ENCODE measurements at places on chromosomes 5 and 9.

DNA sequence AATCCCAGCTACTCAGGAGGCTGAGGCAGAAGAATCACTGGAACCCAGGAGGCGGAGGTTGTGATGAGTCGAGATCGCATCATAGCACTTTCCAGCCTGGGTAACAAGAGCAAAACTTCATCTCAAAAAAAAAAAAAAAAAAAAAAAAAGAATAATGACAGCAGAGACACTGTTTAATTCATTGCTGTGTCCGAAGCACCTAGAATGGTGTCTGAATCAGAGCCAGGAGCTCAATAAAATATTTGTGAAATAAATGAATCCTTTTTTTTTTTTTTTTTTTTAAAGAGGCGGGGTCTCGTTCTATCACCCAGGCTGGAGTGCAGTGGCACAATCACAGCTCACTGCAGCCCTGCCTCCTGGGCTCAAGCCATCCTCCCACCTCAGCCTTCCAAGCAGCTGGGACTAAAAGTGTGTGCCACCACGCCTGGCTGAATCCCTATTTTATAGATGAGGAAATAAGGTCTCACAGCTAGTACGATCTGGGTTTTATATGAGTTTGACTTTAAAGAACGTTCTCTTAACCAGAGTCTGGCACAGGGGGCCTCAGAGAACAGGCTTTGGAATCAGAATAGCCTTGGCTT lies 47.8 kb downstream of the THOC3 start:
- DNase-seq: no peak

DNA sequence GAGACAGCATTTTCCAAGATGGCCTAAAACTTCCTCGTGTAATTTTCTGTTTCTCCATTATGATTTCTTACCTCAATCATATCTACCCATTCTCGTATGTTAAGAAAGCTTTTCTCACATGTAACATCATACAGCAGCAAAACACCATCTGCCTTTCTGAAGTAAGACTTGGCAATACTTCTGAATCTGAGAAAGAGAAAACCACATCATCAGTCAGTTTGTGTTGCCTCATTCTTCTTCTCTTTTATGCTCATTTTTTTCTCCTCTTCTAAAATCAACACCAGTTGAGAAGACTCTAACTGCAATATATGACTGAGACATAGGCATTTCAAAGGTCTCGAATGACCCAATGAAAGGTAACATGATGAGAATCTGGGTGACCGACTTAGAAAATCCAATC lies 66.0 kb downstream of the RASEF start:
- no peak for DNase-seq

DNA sequence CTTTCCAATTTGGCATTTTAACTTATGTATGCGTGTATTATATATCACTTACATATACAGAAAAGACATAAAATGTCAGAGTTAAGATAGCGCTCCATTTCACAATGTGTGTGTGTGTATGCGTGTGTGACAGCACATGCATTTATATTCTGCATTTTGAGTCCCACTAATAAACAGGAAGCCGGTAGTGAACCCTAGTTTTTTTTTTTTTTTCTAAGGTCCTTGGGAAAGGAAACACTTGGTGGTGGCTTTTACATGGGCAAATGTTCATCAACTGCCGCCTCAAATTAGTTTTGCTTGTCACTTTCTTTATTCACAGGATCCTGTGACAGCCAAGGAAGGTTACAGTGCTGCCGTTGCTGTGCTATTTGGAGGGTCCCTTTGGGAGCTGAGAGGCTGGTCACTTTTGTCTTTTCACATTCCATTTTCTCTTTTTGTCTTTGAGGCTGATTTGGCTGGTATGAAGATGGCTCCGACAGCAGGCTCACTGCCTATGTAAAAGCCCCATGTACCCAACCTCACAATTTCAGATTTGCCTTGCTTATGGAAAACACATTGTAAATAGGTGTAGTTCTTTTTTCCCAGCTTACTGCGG lies 298.9 kb downstream of the CSNK1G3 start:
- no peak for DNase-seq

DNA sequence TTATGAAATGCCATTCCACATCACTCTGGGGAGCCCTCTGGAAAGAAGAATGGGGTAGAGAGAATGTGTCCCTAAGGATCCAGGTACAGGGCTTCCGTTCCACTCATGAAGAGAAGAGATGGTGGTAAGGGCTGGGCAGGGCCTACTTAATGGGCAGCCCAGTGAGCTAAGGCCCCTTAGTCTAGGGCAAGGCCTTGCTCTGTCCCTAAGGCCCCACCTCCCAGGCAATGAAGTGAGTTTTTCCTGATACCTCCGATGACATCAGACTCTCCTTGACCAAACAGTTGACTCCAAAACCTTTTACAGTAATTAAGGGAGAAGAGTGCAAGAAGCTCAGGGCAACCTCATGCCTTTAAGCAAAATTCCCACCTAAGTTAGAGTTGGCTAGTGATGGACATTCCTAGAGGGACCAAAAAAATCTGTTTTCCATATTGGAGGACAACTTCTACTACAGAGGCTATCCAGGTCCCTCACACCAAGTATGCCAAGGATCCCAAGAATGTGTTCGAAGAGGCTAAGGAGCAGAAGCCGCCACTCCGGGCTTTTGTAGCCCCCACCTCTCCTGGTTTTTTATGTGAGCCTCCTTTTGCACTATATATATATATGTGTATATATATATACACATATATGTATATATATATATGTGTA lies 5.9 kb downstream of the KLF9 start:
- no peak for DNase-seq

DNA sequence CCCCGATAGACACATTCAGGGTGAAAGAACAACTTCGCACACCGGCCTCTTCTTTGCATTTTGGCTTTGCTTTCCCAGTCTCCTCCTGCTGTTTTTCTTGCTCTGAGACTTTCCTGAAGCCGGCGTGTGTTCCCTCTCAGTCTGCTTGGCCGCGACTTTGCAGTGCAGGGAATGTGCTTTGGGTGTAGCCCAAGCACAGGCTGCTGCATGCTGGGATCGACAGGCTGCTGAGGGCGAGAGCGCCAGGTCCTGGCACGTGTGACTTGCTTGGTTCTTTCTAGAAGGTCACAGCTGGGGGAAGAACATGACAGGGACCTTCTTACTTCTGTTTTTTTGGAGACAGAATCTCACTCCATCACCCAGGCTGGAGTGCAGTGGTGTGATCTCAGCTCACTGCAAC lies 40.6 kb downstream of the TENT4A start:
- no peak for DNase-seq

GRCh38 chr9:127565231-127565630 lies 46.8 kb upstream of the STXBP1 start:
- DNase-seq: no peak

DNA sequence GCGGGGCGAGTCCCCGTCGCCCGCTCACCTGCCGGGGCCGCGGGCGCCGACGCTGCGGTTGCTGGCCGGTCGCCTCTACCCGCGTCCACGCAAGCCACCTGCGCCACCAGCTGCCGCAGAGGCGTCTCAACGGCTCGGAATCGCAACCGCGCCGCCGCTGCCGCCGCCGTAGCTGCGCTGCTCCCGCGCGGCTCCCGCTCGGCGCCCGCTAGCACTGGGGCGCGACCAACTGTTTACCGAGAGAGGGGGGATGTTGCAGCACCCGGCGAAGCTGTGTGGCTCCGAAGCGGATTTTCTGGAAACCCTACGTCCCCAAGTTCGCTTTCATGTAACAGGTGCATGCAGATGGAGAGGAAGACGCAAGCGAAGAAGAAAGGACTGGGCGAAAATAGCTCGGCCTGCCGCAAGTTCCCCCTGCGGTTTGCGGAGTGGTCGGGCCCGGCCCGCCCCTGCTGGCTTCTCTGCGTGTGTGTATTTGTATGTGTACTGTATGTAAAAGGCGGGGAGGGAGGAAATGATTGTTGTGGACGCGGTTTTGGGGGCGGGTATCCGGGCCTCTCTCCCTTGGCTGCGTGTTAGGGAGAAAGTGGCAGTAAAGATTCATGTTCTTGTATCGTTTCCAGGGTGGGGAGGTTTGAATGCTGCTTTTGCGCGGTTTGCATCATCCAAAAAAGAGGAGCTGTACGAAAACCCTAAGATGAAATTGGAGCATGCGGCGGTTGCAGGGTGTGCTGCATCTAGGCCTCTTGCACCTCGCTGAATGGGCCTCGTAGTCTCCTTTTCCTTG lies at the start of gene PSIP1:
TSS of gene PSIP1 (minus strand) at position 182 of the 787 bp plus-strand sequence. CDS start 782 bp downstream, outside the sequence.
- DNase-seq: peak; percentile 76

GRCh38 chr9:91515074-91515687 lies 91.5 kb upstream of the NFIL3 start:
- DNase-seq: no peak

DNA sequence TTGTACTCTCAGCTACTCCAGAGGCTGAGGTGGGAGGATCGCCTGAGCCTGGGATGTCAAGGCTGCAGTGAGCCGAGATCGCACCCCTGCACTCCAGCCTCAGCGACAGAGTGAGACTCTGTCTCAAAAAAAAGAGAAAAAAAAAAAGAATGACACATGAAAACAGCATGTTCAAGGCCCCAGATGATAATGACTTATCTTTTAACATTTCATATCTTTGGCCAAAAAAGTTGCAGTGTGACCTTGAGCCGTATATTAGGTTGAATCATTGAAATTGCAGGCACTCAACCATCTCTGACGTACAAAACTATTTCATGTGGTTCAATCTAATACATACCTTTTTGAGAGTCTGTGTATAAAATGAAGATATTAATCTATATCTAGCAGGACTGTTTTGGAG lies 79.1 kb upstream of the CPEB4 start:
- no peak for DNase-seq

- DNase-seq: no peak
Measured at GRCh38 chr9:93191354-93191660, 7.4 kb downstream of the WNK2 start.

DNA sequence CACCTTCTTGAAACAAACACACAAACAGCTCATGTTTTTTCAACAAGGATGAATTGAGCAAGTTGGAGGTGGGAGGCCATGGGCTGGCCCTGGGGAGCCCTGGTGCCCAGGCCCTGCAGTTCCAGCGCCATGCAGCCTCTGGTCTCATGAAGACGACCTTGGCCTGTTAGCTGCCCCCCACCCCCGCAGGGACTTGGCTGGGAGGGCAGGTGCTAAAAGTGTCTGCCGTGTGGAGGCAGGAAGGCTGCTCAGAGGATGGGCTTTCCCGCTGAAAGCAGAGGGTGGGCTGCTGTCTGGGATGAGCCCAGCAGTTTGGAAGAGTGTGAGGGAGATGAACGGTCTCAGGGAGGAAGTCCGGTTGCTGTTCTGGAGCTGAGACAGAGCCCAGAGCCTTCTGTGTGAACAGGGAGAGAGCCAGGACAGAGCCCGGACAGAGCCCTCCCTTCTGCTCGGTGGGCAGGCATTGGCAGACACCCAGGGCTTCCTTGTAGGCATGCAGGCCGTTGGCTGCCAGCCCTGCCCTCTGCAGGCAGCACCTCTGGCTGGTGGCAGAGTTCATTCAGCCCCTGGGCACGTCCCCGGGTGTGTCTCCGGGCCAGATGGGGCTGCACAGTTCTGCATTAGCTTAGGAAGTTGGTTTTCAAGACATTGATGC lies 18.7 kb downstream of the ROPN1L start:
- no peak for DNase-seq

DNA sequence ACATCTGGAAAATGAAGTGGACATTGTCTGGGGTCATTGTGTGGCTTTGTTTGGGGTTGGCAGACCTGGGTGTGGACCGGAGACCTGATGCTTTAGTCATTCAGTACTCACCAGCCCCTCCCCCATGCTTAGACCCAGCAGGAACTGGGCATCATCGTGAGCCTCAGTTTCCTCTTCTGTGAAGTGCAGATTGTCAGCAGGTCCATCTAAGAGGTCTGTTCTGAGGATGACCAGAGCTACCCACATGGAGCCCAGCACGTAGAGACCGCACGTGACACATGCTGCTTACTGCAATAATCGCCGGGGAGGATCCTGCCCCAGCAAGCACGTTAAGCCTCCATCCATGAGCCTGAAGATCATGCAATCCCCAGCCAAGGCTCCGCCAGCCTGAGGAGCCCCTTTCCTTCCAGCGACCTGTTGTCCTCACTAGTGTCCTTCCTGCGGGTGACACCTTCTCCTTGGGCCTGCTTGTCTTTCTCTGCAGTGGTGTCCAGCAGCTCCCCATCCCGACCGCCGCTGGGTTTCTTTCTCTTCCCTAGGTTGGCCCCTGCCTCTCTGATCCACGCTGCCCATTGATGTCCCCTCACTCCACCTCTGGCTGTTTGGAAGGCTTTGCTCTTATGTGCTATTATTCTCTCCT lies 26.7 kb upstream of the IRX4 start:
- no peak for DNase-seq

- DNase-seq: no peak
Measured at GRCh38 chr5:98602534-98603112, 170.8 kb upstream of the RGMB start.

- no peak for DNase-seq
Measured at GRCh38 chr9:33677961-33678360, 117.4 kb upstream of the PRSS3 start.

GRCh38 chr5:89350684-89351083 lies 467.7 kb upstream of the MEF2C start:
- no peak for DNase-seq

- DNase-seq: no peak
Measured at GRCh38 chr9:127538849-127539258, 73.2 kb upstream of the STXBP1 start.

GRCh38 chr5:73152411-73153388 lies 20.3 kb upstream of the TMEM174 start:
- DNase-seq: no peak

GRCh38 chr9:128787659-128788058 lies 606 bp downstream of the TBC1D13 start:
- no peak for DNase-seq

- no peak for DNase-seq
Measured at GRCh38 chr9:130421802-130422276, 22.9 kb upstream of the ASS1 start.

DNA sequence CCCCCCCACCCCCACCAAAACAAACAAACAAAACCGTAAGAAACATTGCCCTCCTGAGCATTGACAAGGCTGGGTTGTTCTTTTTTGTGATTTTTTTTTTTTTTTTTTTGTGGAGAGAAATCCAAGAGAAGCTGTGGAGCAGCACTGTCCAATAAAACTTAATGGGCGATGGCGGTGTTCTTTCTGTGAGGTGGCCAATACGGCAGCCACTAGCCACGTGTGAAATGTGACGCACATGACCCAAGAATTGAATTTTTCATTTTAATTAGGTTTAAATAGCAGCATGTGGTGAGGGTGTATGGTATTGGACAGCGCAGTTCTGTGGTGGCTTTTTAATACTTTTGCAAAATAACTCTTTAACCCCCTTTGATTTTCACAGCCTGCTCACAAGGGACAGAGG lies 251.1 kb downstream of the PDZD2 start:
- no peak for DNase-seq

DNA sequence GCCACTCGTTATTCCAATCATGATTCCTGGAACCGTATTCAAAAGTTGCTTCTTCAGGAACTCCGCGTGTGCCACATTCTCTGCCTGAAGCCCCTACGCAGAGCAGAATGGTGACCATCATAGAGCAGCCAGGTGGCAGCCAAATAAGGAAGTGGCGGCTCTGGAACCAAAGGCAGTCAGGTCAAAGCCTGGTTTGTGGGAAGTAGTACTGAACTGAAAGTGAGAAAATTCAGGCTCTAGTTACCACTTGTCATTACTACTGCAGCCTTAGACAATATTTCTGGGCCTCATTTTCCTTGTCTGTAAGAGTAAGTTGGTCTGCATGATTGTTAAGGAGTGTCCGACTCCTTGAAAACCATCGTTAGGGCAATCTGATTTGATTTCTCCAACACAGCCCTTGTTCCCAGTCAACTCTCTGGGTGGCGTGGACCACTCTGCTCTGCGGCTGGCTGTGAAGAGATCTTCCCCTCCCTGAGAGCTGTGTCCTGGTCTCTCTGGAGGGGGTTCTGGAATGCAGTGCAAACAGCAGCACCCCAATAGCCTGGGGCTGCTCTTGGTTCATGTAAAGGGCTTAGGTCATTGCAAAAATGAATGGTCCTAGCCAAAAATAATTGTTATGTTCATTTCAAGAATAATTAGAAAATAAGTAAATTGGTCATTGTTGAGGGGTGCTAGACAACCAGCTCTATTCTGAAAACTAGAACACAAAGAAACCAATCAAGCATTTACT lies 102.4 kb downstream of the MED27 start:
- no peak for DNase-seq

Data from stimulated activated CD4-positive, alpha-beta T cell treated with anti-CD3 and anti-CD28 coated beads, Interleukin-4, amount 100 ng/mL, for 4 hours (primary cell).